Hematopoietic multipotent progenitor cell treated with erythropoietin and hydrocortisone succinate and interleukin-3 and kit ligand, for 17 days (in vitro differentiated cells): ENCODE measurements at places on chromosomes 4 and X.

GRCh38 chrX:48848847-48849246, 13.4 kb upstream of the PCSK1N start:
- DNase-seq = no peak

- no peak for DNase-seq
These were observed 563.5 kb downstream of the PCDH7 start for GRCh38 chr4:31283679-31284078.

GRCh38 chr4:108036213-108036612, 46.5 kb downstream of the HADH start:
- no peak for DNase-seq

- no peak for DNase-seq
These were observed 3.7 kb upstream of the LCORL start for GRCh38 chr4:18025288-18025687.

DNA sequence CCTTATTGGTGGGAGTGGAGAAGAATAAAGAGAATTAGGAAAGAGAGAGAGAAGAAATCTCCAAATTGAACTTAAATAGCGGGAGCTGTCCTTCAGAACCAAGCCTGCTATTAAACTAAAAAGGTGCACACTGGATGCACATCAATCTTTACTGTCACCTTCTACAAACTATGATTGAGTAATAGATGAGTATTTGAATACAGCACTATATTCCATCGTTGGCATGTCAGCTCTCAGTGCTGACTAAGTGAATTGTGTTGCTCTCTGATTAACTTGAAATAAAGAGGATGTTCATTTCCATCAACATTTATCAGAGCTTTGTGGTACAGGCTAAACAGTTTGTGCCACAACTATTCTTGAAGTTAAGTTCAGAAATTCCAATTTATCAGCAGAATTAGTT, 143.7 kb upstream of the PABPC4L start:
- no peak for DNase-seq

- DNase-seq = no peak
These were observed 4.3 kb downstream of the BCLAF3 start for GRCh38 chrX:19986531-19986930.

DNA sequence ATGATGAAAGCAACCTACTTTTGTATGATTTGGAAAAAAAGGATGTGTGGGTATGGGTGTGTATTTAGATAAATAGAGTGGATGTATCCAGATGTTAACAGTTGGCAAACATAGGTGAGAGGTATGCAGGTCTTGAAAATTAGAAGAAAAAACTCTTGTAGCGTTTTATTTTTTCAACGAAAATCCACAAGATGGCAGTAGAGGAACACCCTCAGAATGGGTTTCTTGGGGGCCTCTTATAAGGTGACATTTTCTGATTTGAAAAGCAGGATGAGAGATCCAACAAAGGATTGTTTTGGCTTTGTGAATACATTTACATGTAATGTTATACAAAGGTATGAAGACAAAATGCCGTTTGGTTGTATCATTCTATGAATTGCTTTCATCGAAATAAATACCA, 68.3 kb downstream of the FMR1NB start:
- DNase-seq = peak; percentile 4

GRCh38 chr4:168408620-168409019, 71.7 kb downstream of the DDX60L start:
- no peak for DNase-seq

DNA sequence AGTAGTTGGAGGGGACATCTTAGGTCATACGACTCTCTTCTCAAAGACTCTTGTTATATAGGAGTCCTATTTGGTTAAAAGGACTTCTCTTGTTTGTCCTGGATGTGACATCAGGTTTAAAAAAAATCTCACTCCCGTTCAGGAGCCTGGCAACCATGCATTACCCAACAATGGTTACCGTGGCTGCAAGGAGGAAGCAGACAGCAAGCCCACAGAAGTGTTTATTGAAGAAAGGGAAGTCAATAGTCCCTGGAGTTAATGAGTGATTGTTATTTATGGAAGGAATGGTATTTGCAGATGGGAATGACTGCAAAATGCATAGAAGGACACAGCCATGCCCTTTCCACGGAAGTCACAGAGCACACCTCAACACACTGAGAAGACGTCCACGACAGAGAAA, 75.9 kb upstream of the ENPP6 start:
- no peak for DNase-seq

- no peak for DNase-seq
These were observed 141.4 kb upstream of the LNX1 start for GRCh38 chr4:53732661-53733060.

GRCh38 chr4:37873386-37873785, 17.5 kb upstream of the TBC1D1 start:
- no peak for DNase-seq

DNA sequence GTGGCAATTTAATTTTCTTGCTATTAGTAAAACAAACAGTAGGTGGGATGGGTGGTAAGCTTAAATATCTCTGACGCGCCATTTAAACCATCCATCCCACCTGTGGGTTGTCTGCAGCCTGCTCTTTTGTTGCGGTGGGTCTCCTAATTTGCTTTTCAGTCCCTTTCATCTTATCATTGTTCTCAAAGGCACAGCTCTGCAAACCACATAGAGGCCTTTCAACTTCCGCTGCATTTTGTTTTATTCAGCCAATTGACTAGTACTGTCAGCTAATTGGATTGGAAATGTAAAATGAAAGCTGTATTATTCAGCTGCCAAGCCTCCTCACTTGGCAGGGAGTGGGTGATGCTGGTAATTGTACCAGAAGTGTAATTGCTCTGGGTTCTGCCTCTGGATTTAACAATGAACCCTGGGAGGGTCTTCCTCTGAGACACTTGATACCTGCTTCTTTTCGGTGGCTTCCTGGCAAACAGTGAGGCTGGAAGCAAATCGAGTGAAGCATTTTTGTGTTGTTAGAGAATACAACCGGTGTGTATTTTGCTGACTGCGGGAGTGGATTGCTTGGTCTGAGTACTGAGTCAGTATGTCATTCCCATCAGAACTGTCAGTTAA, 165.6 kb downstream of the FRAS1 start:
- DNase-seq = no peak
